ENCODE measurements at places on chromosomes 4 and X.

DNA sequence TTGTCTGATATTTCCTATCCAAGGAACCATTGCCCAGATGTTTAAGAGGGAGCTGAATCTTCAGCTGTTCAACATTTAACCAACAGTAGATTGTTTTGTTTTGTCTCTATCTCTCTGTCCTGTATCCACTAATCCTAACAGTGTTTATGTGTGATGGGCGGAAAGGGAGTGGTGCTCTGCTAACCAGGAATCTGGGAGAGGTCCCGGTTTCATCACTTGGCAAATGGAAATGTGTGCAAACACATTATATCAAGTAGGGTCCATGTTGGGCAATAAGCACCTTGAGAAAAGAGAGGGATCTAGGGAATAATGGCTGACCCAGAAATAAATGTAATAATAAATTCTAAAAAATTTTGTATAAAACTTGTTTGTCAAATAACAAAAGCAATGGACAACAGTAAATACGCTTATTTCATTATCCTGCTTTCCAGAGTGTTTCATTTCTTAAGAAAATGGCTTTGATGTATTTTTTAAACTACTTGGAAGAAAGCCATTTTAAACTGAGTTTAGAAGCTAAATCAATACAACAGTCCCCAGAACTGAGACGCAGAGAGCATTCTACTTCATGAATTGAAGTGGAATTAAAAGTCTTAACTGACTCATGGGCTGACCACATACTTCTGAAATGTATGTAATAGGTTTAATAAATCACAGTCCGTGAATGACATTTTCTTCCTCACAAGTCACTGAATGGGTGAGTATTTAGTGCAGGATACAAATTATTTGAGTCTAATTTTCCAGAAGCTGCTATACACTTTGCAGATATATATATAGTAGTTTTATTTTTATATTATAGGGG is 55.8 kb downstream of the EMCN start:
- DNase-seq: no peak

GRCh38 chr4:164700471-164700870 is 53.5 kb upstream of the SMIM31 start:
- no peak for DNase-seq

GRCh38 chr4:72953571-72953970 is 115.9 kb downstream of the COX18 start:
- no peak for DNase-seq

GRCh38 chr4:153096344-153096743 is 107.9 kb upstream of the TRIM2 start:
- DNase-seq: no peak

GRCh38 chrX:23331701-23332100 is 2.9 kb upstream of the PTCHD1 start:
- DNase-seq: no peak

Data from stimulated activated CD8-positive, alpha-beta memory T cell treated with anti-CD3 and anti-CD28 coated beads, Interleukin-15, amount 100 ng/mL, for 4 hours (primary cell).